ENCODE measurements at places on chromosomes 7 and 10. TPM values are rescaled to one million over a fixed set of nuclear protein-coding genes. Genes with fewer than 3 reads are reported as not detected.

The SPDYE16 gene
- total RNA-seq = not detected

DNA sequence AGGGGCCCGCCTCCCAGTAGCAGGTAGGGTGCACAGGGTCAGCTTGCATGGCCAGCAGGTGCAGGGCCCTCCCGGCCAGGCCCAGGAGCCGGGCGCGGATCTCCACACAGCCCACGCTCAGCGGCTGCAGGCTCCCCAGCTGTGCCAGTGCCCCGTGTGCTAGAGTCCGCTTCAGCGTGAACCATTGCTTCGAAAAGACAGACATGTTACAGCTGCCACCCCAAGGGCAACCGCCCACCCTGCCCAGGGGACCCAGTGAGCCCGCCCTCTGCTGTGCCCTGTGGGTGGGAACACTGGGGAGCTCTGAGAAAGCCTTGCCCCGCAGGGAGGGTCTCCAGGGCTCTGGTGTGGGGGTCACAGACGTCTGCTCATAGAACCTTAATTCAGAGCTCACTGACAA, 64.3 kb upstream of the NKX6-2 start:
- no peak for DNase-seq

The PRTFDC1 gene
- total RNA-seq = 7.5 TPM

The SFTPA2 gene
- total RNA-seq = 5.3 TPM

- no peak for DNase-seq
Observed at GRCh38 chr10:60235001-60235400, 154.7 kb downstream of the ANK3 start.

The CASP7 gene
- 9.0 TPM for total RNA-seq

DNA sequence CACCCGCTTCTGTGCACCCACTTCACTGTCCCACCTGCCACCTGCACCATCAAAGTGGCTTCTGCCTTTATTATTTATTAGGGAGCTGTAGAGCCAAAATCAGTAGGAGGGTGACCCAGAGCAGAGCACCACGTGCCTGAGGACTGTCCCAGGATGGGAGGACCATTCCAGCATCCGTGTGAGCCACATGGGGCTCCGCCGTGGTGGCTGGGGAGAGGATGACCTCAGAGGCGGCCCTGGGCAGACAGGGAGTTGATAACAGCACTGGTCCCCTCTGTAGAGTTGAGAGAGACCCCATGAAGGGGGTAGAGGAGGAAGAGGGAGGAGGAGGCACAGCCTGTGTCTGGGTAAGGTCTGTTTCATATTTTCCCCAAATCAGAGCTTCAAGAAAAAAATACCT, 8.7 kb upstream of the DPYSL4 start:
- DNase-seq = no peak

GRCh38 chr7:156733638-156734037, 93.1 kb downstream of the RNF32 start:
- no peak for DNase-seq

The GRID2IP gene
- total RNA-seq = not detected

DNA sequence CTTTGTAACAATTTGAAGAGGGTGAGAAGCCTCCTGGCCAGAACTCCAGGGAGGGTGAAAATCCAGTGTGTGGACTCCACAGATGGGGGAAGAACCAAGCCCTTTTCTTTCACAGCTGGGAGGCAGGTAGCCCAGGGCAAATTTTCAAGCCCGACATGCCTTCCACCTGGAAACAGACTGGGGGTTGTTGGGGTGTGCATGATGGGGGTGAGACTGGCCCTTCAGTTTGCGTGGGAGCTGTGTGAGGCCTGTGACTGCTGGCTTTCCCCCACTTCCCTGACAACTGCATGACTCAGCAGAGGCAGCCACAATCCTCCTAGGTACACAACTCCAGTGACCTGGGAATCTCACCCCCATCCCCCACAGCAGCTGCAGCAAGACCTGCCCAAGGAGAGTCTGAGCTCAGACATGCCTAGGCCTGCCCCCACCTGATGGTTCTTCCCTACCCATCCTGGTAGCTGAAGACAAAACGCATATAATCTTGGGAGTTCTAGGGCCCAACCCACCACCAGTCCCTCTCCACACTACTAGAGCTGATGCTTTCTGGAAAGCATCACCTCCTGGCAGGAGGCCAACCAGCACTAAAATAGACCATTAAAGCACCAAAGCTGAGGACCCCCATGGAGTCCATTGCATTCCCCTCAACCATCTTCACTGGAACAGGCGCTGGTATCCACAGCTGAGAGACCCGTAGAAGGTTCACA, 445.4 kb downstream of the TFEC start:
- DNase-seq = no peak

DNA sequence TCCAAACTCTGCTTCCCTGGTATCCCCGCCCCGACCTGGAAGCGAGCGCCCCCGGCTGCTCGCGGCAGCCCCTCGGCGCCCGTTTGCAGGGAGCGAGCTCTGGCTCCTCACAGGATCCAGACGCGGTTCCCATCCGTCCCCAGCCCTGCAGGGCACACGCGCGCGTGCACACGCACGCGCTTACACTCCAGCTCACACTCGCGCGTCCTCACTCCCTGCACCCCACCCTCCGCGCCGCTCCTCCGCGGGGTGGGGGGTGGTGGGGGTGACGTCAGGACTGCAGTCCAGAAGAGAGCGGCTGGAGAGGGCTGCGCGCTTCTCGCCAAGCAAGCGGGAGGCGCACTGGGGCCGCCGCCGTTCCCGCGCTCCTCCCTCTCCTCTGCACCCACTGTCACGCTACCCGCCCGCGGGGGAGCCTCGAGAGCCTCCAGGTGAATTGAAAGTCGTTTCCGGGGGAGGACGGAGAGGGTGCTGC, 255.6 kb downstream of the OTUD1 start:
- no peak for DNase-seq

The UCMA gene
- not detected for total RNA-seq

The GATA3 gene
- 0.24 TPM for total RNA-seq

The SGCE gene
- total RNA-seq = 0.38 TPM

GRCh38 chr7:80473751-80474150, 38.1 kb downstream of the GNAT3 start:
- no peak for DNase-seq

DNA sequence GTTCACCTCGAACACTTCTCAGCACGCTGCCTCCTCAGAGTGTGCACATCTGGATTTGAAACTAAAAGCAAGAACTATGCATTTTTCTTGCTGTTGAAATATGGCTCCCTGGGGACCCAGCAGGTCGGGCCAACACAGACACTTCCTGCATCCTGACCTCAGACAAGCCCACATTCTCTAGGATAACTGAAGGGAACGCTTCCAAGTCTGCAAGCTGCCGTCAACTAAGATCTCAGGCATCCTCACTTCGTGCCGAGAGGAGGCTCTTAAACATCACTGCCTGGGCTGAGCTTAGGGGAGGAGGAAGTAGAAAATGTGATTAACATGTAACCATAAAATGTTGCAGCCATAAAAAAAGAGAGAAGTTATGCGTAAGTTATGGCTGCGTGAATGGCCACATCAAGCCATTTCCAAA, 65.5 kb downstream of the PYROXD2 start:
- no peak for DNase-seq

- DNase-seq = no peak
Observed at GRCh38 chr7:137951700-137952425, 50.0 kb downstream of the CREB3L2 start.

DNA sequence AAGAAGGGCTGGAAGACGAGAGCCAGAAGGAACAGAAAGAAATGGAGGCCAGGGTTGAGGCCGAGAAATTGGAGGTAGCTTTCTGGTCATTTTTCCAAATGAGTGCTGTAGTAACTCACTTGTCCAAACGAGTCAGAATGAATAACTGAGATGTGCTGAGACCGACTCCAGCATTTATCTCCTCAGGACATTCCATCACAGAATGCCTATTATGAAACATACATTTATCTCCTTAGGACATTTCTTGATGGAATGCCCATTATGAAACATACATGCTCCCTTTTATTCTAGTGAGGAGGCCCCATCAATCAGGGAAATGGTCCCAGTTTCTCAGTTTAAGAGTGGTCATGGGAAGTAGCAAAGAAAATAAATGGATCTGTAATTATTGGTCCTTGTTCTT, 16.5 kb downstream of the AVL9 start:
- no peak for DNase-seq

DNA sequence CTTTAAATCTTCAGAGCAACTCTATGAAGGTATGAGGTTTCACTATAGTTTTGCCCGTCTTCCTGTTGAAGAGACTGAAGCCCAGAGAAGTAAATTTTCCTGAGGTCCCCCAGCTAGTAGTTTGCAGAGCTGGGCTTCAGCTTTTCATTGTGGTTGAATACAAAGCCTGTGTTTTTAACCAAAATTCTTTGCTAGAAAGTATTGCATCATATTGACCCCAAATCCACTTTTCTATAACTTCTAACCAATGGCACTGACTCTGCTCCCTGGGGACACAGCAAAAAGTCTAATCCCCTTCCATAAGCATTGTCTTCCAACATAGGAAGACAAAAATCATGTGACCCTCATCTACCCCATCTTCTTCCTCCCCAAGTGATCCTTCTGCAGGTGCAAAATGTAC, 93.0 kb downstream of the KCNMA1 start:
- no peak for DNase-seq

DNA sequence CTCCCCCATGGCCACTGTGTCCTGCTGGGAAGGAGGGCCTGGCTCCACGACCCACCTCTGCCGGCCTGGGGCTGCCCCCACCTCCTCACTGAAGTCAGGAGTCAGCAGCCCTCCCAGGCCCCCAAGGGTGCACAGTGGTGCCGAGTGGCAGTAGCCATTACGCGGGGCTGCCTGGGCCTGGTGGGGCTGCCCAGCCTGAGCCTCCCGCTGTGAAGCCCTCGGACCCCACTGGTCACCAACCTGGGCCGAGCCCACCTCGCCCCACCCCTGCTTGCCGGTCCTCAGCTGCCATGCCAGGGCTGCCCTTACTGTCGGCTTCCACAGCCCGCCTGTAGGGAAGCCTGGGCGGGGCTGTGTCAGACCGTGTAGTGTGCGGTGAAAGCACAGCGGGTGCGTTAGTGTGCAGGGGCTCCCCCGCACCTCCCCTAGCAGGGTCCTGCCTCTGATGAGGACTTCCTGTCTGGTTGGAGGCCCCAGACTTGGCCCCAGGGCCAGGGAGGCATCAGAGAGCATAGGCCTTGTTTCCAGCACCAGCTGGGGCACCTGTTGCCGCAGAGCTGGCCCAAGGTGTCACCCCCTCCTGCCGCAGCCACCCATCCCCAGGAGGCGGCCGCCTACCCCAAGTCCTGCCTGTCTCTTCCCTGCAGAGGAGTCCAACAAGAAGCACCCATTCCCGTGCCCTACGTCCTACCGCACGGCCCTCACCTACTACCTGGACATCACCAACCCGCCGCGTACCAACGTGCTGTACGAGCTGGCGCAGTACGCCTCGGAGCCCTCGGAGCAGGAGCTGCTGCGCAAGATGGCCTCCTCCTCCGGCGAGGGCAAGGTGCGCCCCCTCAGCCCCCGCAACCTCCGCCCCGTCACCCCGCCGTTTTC, 10.0 kb downstream of the TMEM120A start:
- DNase-seq = no peak

The FKBP6 gene
- not detected for total RNA-seq

DNA sequence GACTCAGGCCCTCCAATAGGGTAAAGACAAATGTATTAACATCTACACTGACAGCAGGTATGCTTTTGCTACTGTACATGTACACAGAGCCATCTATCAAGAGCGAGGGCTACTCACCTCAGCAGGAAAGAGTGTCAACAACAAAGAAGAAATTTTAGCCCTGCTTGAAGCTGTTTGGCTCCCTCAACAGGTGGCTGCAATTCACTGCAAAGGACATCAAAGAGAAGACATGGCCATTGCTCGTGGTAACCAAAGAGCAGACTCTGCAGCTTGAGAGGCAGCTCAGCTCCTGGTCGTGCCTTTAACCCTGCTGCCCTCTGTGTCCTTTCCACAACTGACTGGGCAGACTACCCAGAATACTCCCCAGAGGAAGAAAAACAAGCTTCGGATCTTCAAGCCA, 5.1 kb downstream of the AKR1B15 start:
- no peak for DNase-seq

The TRPV5 gene
- total RNA-seq = not detected

- DNase-seq = no peak
Observed at GRCh38 chr10:5776881-5777197, 36.4 kb downstream of the GDI2 start.

DNA sequence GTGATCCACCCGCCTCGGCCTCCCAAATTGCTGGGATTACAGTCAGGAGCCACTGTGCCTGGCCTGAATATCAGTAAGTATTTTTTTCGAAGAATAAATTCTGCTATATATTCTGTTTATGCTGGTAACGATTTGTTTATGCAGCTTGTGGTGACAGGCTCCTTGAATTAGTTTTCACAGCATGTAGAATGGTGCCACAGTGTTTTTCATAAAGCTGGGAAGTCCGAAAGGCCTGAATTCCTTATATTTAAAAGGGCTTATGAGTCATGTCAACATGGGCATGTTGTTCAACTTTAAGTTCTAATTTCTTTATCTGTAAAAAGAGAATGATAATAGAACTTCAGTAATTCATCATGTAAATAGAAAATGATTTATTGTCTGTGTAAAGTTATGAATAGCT, 42.2 kb upstream of the WASL start:
- no peak for DNase-seq

The KIFBP gene
- total RNA-seq = 13.8 TPM

- DNase-seq = no peak
Observed at GRCh38 chr7:1695800-1696454, 25.9 kb downstream of the ELFN1 start.

The CCNY gene
- total RNA-seq = 76.9 TPM

- DNase-seq = no peak
Observed at GRCh38 chr10:93096901-93097300, 23.2 kb downstream of the CYP26A1 start.

DNA sequence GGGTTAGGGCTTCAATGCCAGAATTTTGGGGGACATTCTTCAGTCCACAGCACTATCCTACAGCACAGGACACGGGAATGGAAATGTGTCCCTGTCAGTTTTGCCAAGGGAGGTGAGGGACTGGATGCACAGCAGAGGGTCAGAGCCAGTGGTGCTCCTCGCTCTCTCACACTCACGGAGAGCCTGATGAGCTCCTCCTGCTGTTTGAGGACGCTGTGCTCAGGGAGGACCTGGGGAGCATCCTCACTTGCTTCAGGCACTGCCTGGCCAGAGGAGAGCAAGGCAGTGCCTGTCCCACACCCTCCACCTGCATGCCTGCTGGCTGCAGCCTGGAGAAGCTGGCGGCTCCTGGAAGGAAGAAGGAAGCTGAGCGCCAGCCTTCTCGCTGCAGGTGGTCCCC, 58.6 kb downstream of the RAMP3 start:
- DNase-seq = no peak

- no peak for DNase-seq
Observed at GRCh38 chr7:124773339-124773738, 7.7 kb upstream of the GPR37 start.

DNA sequence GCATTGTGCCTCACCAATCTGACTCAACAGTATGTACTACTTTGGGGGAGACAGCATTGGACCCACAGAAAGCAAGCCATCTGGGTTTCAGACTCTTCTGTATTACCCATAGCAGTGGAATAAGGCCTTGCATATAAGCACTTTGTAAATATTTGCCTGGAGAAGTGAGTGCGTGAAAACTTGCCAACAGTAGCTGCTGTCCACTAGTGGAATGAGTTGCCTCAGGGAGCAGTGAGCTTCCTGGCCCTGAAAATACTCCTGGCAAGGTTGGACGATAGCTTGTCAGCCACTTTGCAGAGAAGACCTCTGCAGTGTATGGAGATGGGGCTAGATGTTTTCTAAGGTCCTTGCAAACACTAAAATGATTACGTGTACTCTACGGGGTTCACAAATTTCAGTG, 21.6 kb downstream of the GARS1 start:
- DNase-seq = no peak

The ATOH7 gene
- not detected for total RNA-seq

The IKZF1 gene
- 85.3 TPM for total RNA-seq

The COL1A2 gene
- 5.5 TPM for total RNA-seq
